Right renal cortex interstitium (tissue), 3 donors: ENCODE measurements at places on chromosomes 6 and 20.

- DNase-seq = no peak
These were observed 32.8 kb upstream of the CAP2 start for GRCh38 chr6:17360564-17360963.

GRCh38 chr6:138264372-138264880 is 46.1 kb upstream of the PBOV1 start:
- DNase-seq = no peak

DNA sequence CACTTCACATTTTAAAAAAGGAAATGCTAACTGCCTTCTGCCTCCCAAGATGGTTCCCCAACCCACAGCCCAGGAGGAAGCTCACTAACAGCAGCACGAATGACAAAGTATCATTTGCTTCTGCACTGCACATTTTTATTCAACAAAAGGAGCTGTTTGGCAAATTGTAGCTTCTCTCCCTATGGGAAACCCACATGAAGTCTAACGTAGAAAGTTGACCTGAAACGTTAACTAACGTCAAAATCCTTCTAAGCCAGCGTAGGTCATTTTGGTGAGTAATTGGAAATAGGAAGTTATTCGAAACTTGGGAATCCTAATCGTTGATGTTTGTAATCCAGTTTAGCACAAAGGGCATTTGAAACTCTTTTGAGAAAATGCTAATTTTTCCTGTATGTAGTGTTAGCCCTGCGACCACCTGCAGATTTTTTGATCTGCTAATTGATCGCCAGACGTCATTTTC is 2.9 kb downstream of the SALL4 start:
- DNase-seq = no peak

- no peak for DNase-seq
These were observed 1.8 kb upstream of the TBPL1 start for GRCh38 chr6:133951227-133951626.

DNA sequence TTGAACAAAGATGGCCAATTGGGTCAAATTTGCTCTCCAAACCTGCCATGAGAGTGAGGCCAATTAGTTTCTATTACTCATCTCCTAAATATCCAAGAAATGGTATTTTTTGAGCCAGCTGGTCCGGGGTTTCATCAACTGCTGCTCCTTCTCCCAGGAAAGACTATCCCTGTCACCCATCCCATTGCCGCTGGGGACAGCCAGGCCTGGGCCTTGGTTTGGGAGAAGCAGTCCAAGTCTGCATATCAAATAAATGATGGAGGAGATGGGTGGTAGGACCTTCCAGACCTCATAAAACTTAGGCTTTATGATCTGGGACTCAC is 46.7 kb upstream of the TTPAL start:
- no peak for DNase-seq

DNA sequence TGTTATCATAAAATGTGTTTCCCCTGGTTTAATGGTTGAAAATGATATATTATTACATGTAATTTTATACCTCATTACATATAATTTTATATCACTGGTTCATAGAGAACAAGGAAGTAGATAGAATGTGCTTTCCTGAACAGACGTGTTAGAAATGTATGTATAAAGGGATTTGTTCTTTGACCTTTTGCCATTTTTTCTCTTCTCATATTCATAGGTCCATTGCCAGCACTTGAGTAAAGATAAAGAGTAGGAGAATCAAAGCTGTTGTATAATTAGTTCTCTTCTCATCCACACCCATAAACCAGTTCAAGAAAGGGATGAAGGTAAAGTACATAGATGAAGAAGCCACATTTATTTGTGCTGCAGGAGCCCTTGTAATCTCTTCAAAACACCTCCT is 46.7 kb downstream of the RNF217 start:
- no peak for DNase-seq

GRCh38 chr6:135866445-135867123 is 15.1 kb downstream of the PDE7B start:
- no peak for DNase-seq

DNA sequence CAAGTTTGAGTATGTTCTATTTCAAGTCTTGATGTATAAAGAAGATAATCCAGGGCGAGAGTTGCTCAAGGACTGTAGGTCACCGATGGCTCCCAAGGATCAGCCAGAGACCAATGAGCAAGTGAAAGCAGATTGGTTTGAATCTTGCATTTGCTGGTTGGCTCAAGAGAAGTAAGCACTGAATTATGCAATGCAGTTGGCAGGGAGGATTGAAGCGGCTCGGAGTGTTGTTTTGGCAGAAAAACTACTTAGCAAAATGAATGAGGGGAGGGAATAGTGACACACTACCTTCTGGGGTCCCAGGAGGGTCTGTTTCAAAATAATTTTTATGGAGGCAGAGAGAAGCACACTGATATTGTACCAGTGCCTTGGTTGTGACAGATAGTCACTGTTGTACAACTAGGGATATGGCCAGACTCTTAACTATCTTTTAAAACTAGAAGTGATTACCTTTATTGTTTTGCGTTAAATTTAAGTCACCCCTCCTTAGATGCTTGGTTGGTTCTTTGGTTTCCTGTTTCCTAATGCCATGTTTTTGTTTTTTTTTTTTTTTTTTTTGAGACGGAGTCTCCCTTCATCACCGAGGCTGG is 15.7 kb downstream of the SASH1 start:
- DNase-seq = no peak

- DNase-seq = no peak
These were observed 220.8 kb upstream of the FOXA2 start for GRCh38 chr20:22805219-22805618.

DNA sequence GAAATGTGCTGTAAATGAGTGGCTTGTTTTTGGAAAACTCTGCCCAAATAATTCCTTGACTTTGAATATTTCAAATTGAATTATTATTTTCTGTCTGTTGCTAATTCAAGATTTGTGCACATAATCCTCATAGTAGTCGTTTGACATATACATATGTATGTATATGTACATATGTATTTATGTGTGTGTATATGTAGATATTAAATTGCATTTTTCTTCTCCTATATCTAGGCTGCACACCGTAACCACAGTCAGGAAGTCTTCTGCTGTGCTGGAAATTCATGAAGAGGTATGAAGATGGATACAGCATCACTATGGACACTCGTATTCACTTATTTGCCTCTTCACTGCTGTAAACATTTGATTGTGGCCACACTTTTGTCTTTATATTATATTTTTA is 29.6 kb downstream of the OPN5 start:
- no peak for DNase-seq

GRCh38 chr20:36070451-36070850 is 84.1 kb upstream of the EPB41L1 start:
- no peak for DNase-seq

- no peak for DNase-seq
These were observed 980 bp downstream of the MBOAT1 start for GRCh38 chr6:20211037-20211940.

DNA sequence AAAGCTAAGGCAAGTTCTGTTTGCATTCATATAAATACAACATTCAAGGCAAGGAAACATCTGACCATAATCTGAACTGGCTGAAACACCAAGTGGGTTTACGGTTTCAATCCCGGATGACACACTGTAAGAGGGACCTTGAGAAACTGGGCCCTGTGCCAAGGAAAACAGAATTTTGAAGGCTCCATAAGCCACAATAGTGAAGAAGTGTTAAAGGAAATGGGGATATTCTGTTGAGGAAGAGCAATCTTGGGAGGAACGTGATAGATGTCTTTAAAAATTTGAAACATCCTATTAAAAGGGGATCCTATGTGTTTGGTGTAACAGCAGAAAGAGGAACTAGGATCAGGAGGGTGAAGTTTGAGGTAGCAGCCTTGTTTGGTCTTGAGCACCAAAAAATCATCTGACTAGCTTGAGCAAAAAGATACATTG is 82.4 kb upstream of the TAB2 start:
- no peak for DNase-seq

DNA sequence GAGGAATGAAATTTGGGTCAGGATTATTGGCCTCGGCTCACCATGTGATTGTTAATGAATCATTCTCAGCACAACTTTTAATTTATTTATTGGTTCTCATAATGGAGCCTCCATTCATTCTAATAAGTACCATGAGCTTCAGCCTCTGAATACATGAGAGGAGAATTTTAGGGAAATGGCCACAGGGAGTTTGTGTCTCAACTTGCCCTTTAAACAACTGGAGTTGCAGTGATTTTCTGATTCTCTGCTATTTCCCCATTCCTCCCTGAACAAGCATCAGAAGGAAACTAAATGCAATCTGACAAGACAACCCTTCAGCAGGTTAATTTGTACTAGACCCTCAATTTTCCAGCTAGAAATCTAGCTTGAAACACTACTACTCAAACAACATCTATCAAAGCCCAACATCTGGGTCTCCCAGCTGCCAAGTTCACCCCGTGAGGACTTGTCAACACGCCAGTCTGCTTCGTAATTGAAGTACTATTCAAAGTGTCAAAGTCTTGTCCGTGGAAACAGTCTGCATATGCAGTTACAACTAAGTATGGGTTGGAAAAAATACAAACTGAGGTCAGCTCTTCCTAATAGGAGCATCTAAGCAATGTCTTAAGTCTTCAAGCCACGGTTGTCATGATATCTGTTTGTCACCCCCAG is 235.4 kb downstream of the CDH4 start:
- no peak for DNase-seq

DNA sequence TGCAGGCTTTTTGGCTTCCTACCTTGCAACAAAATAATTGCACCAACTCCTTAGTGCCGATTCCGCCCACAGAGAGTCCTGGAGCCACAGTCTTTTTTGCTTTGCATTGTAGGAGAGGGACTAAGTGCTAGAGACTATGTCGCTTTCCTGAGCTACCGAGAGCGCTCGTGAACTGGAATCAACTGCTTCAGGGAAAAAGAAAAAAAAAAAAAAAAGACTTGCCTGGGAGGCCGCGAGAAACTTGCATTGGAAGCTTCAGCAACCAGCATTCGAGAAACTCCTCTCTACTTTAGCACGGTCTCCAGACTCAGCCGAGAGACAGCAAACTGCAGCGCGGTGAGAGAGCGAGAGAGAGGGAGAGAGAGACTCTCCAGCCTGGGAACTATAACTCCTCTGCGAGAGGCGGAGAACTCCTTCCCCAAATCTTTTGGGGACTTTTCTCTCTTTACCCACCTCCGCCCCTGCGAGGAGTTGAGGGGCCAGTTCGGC is 420 bp downstream of the SOX4 start:
- DNase-seq = no peak

- no peak for DNase-seq
These were observed 93.0 kb downstream of the ANKRD6 start for GRCh38 chr6:89525786-89526562.

- DNase-seq = no peak
These were observed 56.6 kb upstream of the POU3F2 start for GRCh38 chr6:98777762-98778161.

DNA sequence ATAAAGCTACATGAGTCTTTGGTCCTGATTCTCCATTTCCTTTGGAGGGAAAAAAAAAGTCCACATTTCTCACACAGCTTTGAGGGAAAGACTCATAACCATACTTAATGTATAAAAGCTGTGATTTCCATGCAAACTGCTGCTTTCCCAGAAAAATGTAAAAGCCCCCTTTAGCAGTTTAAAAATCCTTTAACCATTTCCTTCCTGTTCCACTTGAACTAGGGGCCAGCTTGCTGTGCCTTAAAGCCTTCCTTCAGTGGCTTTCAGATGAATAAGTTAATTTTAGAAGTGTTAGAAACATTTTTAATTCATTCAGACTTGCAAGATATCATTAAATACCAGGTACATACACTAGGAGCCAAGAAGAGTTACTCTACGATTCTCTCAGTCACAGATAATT is 273.5 kb downstream of the PKHD1 start:
- DNase-seq = no peak

DNA sequence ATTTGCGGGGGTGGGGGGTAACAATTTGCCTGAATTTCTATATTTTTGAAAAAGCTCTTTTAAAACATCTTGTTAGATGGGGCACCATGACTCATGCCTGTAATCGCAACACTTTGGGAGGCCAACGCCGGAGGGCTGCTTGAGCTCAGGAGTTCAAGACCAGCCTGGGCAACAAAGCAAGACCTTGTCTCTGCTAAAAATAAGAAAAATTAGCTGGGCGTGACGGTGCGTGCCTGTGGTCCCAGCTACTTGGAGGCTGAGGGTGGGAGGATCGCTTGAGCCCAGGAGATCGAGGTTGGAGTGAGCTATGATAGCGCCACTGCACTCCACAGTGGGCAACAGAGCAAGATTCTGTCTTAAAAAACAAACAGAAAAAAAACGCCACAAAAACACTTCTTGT is 41.5 kb upstream of the TIAM2 start:
- no peak for DNase-seq

DNA sequence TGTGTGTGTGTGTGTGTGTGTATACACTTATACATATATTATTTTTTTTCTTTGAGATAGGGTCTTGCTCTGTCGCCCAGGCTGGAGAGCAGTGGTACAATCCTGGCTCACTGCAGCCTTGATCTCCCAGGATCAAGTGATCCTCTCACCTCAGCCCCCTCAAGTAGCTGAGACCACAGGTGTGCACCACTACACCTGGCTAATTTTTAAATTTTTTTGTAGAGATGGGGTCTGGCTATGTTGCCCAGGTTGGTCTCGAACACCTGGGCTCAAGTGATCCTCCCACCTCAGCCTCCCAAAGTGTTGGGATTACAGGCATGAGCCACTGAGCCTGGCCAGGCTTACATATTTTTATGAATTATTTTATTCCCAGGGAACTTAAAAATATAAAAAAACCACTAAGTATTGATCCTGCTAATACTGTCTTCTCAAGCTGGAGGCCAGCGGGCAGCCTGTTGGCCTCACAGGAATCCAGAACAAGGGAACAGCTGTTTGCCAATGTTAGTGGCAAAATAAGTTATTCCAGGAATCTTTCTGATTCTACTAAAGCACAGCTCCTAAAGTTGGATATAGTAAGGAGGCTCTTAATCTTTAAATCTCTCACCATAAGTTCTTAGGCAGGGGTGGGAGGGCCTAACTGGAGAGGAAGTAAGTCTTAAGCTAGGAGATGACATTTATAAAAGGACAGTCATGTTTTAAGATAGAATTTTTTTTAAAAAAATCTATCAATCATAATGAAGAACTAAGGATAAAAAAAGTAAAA is 135.5 kb upstream of the NUP153 start:
- DNase-seq = no peak

DNA sequence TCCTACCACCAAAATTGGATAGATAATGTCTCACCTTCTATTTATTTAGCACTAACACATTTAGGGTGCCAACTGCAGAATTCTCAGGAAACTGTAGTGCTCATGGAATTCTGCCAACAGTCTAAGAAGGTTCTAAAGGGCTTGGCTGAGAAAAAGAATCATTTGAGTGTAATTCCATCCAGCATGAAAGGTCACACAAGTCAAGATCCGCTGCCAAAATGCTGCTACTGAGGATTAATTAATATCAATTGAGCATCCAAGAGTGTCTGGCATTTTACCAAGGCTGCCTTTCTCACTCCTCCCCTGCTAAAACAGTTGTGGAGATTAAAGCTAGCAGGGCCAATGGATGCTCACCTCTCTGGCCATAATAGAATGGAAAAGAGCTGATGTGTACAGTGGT is 112.7 kb downstream of the FHL5 start:
- no peak for DNase-seq

DNA sequence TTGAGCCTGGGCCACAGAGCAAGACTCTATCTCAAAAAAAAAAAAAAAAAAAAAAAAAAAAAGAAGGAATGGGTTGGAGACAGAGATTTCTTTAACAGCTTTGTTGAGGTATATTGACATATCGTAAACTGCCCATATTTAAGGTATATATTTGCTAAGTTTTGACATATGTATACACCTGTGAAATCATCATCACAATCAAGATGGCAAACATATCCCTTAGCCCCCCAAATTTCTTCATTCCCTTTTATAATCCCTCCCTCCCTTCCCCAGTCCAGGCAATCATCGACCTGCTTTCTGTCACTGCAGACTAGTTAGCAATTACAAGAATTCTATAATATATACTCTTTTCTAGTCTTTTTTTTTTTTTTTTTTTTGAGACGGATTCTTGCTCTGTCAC is 29.0 kb downstream of the SERPINB1 start:
- DNase-seq = no peak
